ENCODE measurements at places on chromosomes 12 and 14.

- peak overlapping the region; percentile 49 for H3K4me3 ChIP-seq
- peak; percentile 23 for DNase-seq
- H3K27me3 ChIP-seq = no peaks in the 10 kb centered on the region
- H3K27ac ChIP-seq = no peak overlapping the region
These were observed 19.9 kb downstream of the PPP2R5C start for GRCh38 chr14:101781240-101782061.

GRCh38 chr12:43786899-43787693, 19.0 kb downstream of the TWF1 start:
- H3K27me3 ChIP-seq = no peaks in the 10 kb centered on the region
- H3K27ac ChIP-seq = no peak overlapping the region
- H3K4me3 ChIP-seq = no peak overlapping the region
- peaks cover 26% of the 10 kb centered on the region for H3K36me3 ChIP-seq
- no peak for DNase-seq
- H3K4me1 ChIP-seq = no peaks in the 10 kb centered on the region

DNA sequence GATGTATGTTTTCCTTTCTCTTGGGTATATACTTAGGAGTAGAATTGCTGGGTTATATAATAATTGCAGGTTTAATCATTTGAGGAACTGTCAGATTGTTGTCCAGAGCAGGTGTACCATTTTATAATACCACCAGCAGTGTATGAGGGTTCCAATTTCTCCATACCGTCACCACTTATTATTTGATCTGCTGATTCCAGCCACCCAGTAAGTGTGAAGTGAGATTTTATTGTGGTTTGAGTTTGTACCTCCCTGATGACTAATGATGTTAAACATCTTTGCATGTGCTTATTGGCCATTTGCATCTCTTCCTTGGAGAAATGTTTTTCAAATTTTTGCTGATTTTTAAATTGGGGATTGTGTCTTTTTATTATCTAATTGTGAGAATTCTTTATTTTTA, 15.1 kb downstream of the NCKAP5L start:
- DNase-seq = no peak
- H3K27me3 ChIP-seq = no peaks in the 10 kb centered on the region
- no peaks in the 10 kb centered on the region for H3K4me1 ChIP-seq
- no peak overlapping the region for H3K4me3 ChIP-seq
- no peak overlapping the region for H3K27ac ChIP-seq
- no peaks in the 10 kb centered on the region for H3K36me3 ChIP-seq

GRCh38 chr12:22228022-22228875, 106.3 kb downstream of the ST8SIA1 start:
- H3K4me3 ChIP-seq = no peak overlapping the region
- no peaks in the 10 kb centered on the region for H3K4me1 ChIP-seq
- H3K27me3 ChIP-seq = no peaks in the 10 kb centered on the region

DNA sequence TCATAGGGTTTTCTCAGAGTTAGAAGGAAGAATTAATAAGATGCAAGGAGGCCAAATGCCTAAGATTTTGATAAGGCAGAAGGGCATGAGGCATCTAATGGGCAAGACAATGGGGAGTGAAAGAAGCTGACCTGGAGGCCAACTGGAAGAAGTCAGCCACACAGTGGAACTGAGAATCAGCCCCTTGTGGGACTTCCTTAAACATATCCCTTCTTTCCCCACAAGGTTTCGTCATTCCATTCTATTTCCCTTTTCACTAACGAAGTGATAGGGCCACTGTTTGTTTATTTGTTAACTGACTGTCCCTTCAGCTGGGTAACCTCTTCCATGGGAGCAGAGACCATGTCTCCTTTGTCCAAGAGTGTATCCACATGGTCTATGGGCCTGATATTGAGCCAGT, 86.2 kb downstream of the HELB start:
- H3K27ac ChIP-seq = no peak overlapping the region
- no peak overlapping the region for H3K4me3 ChIP-seq
- H3K36me3 ChIP-seq = no peaks in the 10 kb centered on the region
- no peak for DNase-seq

DNA sequence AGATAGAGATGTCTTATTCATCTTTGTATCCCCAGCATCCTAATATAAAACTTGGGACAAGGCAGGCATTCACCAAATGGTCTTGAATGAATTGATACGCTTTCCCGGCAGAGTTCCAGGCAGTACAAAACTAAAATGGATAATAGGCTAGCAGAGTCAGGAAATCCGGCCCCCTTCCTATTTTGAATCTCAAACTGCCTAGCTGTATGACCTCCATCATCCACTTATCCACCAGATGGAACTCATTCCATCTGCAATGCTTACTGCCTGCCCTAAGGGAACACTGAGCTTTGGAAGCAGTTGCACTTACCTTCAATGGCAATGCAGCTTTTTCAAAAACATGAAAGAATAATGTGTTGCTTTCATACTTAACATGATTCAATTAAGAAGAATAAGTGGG, 43.4 kb downstream of the BDKRB1 start:
- H3K27ac ChIP-seq = no peak overlapping the region
- no peaks in the 10 kb centered on the region for H3K27me3 ChIP-seq
- no peaks in the 10 kb centered on the region for H3K4me1 ChIP-seq
- peaks cover 9% of the 10 kb centered on the region for H3K36me3 ChIP-seq
- no peak for DNase-seq
- no peak overlapping the region for H3K4me3 ChIP-seq

- H3K27me3 ChIP-seq = peaks cover 26% of the 10 kb centered on the region
- H3K4me3 ChIP-seq = no peak overlapping the region
- no peaks in the 10 kb centered on the region for H3K36me3 ChIP-seq
- no peaks in the 10 kb centered on the region for H3K4me1 ChIP-seq
- no peak overlapping the region for H3K27ac ChIP-seq
These were observed 2.3 kb downstream of the SP7 start for GRCh38 chr12:53333845-53334244.

DNA sequence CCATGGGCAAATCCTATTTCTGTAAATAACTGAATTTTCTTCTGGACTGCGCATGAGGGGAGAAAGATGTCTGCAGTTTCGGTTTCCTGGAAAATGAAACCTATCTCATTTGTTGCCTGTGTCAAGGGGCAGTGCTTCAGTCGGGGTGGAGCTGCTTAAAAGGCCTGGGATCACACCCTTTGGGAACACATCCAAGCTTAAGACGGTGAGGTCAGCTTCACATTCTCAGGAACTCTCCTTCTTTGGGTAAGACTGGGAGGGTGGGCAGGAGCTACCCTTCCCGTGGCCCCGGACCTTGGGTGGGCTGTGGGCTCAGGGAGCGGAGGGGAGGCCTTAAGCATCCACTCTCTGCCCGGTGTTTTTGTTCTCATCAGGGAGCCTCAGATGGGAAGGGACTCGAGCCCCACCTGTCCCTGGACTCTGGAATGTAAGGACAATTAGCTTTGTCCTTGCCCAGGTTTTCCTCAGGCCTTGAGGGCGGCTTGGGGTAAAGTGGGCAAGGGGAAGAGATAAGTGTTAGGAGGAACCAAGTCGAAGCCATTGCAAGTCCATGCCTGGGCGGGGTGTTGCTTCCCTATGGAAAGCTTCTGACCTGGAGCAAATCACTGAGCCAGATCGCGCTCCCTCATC, at the start of gene IFI27:
Gene IFI27 (plus strand): TSS at position 185 of the 630 bp plus-strand sequence.
- no peak within 1 kb of the TSS for H3K4me3 ChIP-seq
- no peaks in the 10 kb centered on the region for H3K27me3 ChIP-seq
- H3K4me1 ChIP-seq = no peaks in the 10 kb centered on the region
- no peaks in the 10 kb centered on the region for H3K36me3 ChIP-seq

DNA sequence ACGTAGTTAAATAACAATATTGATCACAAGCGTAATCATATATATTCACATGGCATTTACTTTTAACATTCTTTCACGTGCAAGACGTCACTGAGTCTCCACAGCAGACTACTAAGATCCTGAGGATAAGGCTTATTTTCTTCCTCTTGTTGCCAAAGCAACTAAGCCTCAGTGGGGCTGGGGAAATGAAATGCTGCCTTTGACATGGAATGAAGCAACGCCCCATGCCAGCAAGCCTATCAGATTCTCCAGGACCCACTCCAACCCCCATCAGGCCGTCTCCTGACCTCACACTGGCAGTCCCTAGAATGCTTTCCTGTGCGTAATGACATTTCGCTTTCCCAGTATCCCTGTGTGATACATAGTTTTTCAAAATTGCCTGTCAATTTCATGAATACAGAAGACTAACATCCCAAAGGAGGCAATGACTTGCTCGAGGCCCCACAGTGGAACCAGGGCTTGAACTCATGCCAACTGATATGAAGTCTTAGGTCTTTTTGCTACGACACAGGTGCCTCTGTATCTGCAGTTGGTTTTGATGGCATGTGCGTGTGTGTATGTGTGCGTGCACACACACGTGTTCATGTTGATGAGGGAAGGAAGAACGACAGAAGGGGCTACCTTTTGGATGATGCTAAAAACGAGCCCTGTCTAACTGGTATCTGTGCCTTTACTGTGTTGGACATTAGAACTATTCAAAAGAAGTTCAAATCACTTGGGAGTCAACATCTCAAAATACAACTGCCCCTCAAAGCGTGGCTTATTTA, 239.1 kb downstream of the VRK1 start:
- no peak overlapping the region for H3K4me3 ChIP-seq
- no peaks in the 10 kb centered on the region for H3K4me1 ChIP-seq
- no peak for DNase-seq
- H3K27me3 ChIP-seq = peaks cover 9% of the 10 kb centered on the region
- H3K27ac ChIP-seq = no peak overlapping the region

DNA sequence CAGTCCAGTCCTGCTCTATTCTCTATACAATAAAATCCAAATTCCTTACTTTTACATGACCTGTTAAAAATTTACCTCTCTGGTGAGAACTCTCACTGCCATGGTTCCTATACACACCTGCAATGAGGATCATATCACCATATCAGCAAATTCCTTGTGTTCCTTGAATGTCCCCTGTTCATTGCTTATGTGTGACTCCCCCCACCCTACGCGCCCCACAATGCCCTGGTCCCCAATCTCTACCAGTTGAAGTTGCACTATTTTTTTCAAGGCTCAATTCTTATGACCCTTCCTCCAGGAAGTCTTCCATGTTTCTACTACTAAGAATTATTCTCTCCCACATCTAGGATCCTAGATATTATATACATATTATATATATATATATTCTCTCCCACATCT, 82.2 kb upstream of the NEDD1 start:
- H3K4me3 ChIP-seq = no peak overlapping the region
- no peak for DNase-seq
- H3K36me3 ChIP-seq = no peaks in the 10 kb centered on the region
- H3K27me3 ChIP-seq = no peaks in the 10 kb centered on the region
